ENCODE measurements at places on chromosomes 6 and 20.

- DNase-seq: no peak
These were observed 166.5 kb downstream of the VEGFA start for GRCh38 chr6:43936476-43936875.

- no peak for DNase-seq
These were observed 75.7 kb downstream of the METTL24 start for GRCh38 chr6:110282412-110282811.

- peak; percentile 64 for DNase-seq
These were observed 576.4 kb downstream of the PRKN start for GRCh38 chr6:162151021-162151665.

- no peak for DNase-seq
These were observed 564.9 kb upstream of the IRAK1BP1 start for GRCh38 chr6:78302411-78302810.

- DNase-seq: peak; percentile 72
These were observed 21.1 kb upstream of the NOTCH4 start for GRCh38 chr6:32244946-32245398.

GRCh38 chr6:150634176-150634963 lies 34.7 kb downstream of the PLEKHG1 start:
- no peak for DNase-seq
